ENCODE measurements at places on chromosomes 16 and 17.

- no peak for DNase-seq
Observed at GRCh38 chr16:72997141-72997542, 50.8 kb downstream of the ZFHX3 start.

GRCh38 chr16:1343428-1344242 lies 8.0 kb downstream of the TSR3 start:
- DNase-seq: no peak

DNA sequence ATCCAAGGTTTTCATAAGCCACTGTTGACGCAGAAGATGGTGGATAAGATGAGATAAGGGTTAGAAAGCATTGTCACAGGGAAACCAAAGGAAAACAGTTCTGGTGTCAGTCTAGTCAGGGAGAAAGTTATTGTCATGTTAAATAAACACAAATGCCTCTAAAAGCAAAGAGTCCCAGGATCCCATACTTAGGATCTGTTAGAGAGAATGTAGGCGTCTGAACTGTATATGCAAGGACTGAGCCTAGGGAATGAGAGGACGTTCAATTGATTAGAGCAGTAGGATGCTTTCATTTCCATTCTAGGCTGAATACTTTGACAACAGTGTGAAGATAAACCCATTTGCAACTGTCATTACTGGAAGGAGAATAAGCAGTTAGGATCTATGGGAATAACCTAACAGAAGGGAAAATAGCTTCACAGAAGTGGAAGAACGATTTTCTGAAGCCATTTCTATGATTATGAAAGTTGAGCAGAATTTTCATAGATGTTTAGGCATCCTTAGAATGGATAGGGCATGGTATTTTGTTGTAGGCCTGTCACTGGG lies 1149.1 kb upstream of the CDH8 start:
- DNase-seq: no peak

DNA sequence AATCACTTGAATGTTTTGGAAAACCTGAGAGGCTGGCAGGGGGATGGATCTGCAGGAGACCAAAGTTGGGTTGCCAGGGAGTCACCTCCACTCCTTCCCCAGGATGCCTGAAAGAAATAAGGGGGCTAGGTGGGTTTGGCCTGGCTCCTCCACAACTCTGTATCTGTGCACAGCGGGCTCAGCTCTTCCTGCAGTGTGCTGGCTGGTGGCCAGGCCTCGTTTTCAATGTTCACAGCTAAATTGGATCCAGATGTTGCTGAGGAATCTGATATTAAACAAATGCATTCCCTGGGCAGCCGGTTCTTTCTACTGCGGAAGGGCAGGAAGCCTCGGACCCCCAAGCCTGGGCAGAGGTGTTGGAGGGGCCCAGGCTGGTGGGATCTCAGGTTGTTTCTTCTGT lies 106.2 kb downstream of the N4BP1 start:
- peak; percentile 21 for DNase-seq

GRCh38 chr17:8788998-8789397 lies 10.2 kb downstream of the MFSD6L start:
- no peak for DNase-seq

DNA sequence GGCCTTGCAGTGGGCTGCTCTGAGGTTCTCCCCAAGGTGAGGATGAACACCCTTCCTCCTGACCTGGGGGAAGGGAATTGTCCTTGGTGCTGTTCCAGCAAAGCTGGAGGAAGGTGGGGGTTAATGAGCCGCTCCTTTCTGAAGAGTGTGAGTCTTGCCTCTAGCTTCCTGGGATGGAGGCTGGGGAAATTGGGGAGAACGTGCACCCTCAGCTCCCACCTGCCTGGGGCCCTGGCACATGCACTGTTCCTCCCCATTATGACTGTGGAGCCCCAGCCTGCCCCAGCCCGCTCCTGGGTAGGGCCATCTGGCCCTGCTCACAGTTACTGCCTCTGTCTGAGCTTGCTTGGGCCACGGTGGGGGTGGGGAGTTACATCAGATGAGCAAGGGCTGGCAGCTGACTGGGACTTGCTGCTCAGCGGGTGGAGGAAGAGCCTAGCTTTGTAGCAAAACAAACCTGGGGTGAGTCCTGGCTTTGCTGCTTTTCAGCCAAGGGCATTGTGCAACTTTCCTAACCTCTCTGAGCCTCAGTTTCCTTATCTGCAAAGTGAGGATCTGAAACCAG lies 11.1 kb downstream of the TNS4 start:
- peak; percentile 87 for DNase-seq

- DNase-seq: no peak
Observed at GRCh38 chr16:31382485-31383161, 10.5 kb upstream of the ITGAD start.

DNA sequence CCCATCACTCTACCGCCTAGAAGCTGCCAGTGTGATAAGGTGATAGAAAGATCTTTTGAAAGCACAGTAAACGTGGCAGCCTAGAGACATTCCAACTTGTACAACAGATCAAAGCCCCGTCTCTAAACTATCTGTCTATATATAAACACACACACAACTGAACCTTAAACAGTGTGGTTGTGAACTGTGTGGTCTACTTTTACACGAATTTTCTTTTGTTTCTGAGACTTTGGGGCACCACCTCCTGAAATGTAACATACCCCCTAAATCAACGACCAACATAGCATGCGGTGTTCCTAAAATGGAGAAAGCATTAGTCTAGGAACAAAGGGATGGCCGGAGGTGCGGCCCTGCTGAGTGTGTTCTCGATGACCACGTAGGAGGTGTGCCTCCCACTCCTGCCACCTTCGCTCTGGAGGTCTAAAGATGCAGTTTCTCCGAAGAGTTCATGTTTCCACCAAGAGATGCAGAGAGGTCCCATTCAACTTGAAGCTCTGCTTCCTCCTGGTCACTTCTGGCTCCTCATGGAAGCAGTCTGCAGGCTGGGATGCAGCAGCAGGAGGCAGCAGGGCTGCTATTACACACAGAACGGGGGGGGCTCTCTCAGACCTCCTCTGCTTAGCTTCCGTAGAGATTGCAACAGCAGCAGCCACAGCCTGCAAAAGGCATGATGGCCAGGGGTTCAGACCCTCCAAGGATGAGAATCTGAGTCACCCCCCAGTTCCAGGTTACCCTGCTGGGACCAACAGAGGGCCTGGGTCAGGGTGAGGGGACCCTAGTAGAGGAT lies 22.6 kb upstream of the USP10 start:
- DNase-seq: no peak

DNA sequence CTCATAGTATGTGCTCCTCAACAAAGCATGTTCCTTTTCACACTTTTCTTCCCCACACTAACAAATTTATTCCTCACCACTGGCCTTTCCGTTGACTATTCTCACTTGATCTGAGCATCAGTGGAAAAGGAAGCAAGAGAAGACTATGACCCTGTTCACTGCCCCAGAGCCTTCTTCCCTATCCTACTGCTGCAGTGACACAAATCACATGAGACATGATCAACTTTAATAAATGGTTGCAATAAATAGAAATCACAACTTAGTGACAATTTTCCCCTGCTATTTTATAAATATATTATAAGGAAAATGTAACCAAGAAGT lies 438.7 kb upstream of the SOX9 start:
- DNase-seq: no peak

- DNase-seq: peak; percentile 74
Observed at GRCh38 chr17:77374170-77374936, 233.6 kb downstream of the SEC14L1 start.

- peak; percentile 67 for DNase-seq
Observed at GRCh38 chr16:81429045-81429521, 15.5 kb upstream of the CMIP start.

GRCh38 chr16:524274-525040 lies 3.1 kb upstream of the CAPN15 start:
- DNase-seq: no peak

DNA sequence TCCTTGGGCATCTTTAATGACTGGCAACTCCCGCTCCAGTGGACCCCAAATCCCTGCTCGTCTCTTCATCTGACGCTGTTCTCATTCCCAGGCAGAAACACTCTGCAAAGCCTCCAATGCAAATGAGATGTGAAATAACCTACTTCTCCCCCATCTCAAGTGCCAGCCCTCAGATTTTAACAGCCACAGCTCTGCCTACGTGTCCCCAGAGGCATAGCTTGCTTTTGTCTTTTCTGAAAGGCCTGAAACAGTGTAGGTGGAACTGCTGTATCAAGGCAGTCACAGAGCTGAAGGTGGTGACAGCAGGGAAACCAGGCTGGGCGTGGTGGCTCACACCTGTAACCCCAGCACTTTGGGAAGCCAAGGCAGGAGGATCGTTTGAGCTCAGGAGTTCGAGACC lies 14.7 kb downstream of the RPH3AL start:
- no peak for DNase-seq

GRCh38 chr16:48892893-48893292 lies 282.9 kb upstream of the N4BP1 start:
- DNase-seq: no peak

DNA sequence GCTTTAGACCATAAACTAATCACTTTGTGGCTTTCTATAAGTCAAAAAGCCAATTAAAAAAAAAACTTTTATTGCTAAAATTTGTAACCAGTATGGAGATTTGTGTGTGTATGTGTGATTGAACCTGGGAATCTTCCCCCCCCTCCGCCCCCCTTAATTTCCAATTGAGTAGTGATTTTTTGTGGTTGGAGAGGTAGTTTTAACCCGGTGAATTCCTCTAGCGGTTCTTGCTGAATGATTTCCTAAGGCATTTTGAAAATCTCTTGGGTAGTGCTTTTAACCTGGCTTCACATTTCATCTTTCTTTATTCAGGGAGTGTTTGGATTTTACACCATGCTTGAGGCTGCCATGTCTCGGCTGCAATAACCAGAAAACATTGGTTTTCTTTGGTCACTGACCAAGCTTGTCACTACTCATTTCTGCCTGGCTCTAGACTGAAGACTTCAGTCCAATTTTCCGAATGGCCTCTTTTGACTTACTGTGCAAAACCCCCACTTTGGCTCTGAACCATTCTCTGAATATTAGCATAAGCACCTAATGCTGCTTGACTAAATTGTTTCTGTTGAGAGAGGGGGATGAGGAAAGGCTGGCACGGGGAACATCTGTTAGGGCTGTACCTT lies 35.6 kb downstream of the PRKCA start:
- no peak for DNase-seq

DNA sequence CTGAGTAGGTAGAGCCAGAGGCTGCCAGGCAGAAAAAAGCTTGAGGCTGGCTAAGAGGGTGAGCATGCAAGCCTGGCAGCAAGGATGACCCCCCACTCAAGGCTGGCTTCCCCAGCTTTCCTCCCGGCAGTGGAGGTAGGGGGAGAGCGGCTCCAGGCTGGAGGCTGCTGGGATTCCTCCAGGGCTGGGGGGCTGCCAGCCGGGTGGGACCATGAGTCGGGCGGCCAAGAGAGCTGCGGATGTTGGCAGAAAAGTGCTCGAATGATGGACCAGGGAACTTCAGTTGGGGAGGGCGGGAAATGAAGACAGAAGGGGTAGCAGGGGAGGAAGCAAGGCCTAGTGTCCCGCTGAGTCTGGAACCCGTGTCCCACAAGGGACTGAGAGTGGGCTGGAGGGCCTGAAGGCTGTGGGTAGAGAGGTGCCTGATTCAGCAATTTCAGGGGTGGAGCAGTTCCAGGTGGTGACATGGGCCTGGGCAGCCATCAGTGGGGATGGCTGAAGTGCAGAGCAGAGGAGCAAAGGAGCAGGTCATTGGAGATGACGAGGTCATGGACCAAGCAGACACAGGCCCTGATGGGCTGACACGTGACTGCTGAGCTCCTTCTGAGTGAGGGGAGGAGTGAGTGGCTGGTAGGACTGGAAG lies 20.3 kb downstream of the HSD11B2 start:
- DNase-seq: no peak

- no peak for DNase-seq
Observed at GRCh38 chr16:8634991-8635736, 13.7 kb downstream of the METTL22 start.

- no peak for DNase-seq
Observed at GRCh38 chr16:9007177-9007794, 43.6 kb upstream of the USP7 start.

DNA sequence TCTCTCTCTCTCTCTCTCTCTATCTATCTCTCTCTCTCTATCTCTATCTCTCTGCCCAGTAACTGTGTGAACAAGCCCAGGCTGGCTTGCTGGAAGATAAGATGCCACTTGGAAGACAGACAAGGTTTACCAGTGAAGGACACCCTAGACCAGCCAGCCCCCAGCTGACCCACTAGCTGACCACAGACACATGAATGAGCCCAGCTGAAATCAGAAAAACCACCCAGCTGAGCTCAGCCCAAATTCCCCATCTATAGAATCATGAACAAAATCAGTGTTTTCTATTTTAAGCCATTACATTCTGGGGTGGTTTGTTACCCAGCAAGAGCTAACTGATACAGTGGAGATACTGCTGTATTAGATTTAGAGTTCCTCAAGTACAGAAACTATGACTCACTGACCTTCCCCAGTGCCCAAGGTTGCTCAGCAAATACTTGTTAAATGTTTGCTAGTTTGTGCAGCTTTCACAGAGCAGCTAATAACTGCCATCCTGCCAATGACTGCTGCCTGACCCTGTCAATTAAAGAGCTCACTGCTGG lies 18.0 kb downstream of the EMP2 start:
- DNase-seq: no peak

DNA sequence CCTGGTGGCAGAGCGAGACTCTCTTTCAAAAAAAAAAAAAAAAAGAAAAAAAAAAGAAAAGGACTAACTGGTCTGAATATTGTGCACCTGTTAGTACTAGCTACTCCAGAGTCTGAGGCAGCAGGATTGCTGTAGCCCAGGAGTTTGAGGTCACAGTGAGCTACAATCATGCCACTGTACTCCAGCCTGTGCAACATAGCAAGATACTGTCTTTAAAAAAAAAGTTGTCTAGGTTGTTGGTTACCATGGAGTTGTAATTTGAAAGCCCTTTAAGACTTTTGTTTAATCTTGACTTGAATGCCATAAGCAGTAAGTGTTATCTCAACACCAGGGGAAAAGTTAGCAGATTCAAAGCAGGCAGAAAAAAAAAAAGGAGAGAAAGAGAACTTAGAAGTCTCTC lies 10.9 kb upstream of the C16orf54 start:
- DNase-seq: no peak

- no peak for DNase-seq
Observed at GRCh38 chr16:19885451-19886072, 914 bp upstream of the GPRC5B start.

DNA sequence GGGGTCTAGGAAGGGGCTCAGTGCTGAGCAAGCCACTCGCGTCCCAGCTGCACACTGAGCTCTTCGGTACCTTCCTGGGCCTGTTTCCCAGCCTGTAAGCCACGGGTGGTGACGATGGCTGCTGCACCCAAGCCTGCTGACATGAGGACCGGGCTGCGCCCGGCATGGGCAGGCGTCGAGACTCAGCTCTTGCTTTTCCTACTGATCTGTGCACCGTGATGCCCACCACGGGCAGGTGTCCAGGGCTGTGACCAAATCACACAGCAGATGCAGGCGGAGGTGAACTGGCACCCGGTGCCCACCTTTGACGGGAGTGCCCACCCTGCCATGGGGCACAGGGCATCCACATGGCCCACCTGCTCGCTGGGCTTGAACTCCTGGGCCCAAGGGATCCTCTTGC lies 17.9 kb downstream of the CCDC57 start:
- DNase-seq: no peak

GRCh38 chr17:2797637-2798036 lies 1.4 kb downstream of the RAP1GAP2 start:
- DNase-seq: peak; percentile 16
